Activated T-cell treated with anti-CD3 and anti-CD28 coated beads, Interleukin-2, amount 50 U/mL, for 24 hours (primary cell): ENCODE measurements at places on chromosomes 13 and 19.

DNA sequence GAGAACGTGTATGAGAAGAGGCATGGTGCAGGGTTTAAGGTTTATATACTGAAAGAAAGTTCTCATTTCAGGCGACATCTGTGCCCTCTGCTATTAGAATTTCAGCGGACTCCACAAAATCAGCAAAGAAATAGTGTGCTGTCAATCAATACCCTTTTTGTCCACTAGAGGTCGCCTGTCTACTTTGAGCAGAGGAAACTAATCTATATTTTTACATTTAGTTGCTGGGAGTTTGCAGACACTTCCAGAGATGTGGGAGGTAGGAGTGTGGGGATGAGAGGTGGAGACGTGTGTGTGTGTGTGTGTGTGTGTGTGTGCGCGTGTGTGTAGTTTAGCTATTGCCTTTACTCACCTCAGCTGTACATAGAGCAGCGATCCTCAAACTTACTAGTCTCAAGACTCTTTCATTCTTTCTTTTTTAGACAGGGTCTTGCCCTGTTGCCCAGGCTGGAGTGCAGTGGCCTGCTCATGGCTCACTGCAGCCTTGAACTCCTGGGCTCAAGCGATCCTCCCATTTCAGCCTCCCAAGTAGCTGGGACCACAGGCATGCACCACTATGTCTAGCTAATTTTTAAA lies 9.7 kb downstream of the INAFM1 start:
- H3K4me1 ChIP-seq: peaks cover 11% of the 10 kb centered on the region
- no peak overlapping the region for H3K27ac ChIP-seq

GRCh38 chr13:32504263-32504662 lies 34.3 kb downstream of the N4BP2L2 start:
- H3K36me3 ChIP-seq: peaks cover 22% of the 10 kb centered on the region

- H3K27ac ChIP-seq: no peak overlapping the region
- DNase-seq: no peak
- peaks cover 30% of the 10 kb centered on the region for H3K27me3 ChIP-seq
- no peaks in the 10 kb centered on the region for H3K4me1 ChIP-seq
- no peak overlapping the region for H3K4me3 ChIP-seq
Observed at GRCh38 chr13:43760257-43760656, 26.5 kb downstream of the ENOX1 start.

DNA sequence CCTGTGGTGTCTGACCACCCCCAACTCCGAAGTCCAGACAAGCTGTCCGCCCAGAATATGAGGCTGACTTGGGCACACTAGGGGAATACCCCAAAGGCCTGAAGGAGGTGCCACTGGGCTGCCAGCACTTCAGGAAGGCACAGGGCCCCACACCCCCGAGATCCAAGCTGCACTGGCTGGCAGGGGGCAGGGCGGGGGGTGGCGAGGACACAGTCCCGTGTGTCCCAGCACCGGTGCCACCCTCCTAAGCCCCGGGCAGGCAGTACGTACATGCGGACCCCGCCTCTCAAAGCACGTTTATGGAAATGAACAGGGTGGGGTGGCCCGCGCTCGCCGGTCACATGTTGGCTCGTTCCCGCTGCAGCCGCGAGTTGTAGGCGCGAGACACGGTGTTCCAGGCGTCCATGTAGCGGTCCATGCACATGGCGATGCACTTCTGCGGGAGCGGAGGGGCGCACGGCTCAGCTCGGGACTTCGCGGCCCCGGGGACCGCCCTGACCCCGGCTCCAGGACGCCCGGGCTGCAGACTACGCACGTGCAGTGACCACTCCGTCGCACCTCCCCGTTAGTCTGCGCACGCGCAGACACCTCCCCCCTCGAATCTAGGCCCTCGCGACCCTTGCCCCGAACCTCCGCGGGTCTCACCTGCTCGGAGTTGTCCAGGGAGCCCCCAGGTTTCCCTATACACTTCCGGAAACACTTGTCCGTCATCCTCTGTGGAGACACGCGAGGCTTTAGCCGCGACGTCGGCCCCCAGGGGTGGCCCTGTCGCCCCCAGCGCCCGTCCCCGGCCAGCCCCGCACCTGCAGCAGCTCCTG lies 566 bp downstream of the TIMM13 start:
- peaks cover 23% of the 10 kb centered on the region for H3K4me1 ChIP-seq
- peak overlapping the region; percentile 90 for H3K4me3 ChIP-seq
- peaks cover 63% of the 10 kb centered on the region for H3K36me3 ChIP-seq
- peak overlapping the region; percentile 99 for H3K27ac ChIP-seq

DNA sequence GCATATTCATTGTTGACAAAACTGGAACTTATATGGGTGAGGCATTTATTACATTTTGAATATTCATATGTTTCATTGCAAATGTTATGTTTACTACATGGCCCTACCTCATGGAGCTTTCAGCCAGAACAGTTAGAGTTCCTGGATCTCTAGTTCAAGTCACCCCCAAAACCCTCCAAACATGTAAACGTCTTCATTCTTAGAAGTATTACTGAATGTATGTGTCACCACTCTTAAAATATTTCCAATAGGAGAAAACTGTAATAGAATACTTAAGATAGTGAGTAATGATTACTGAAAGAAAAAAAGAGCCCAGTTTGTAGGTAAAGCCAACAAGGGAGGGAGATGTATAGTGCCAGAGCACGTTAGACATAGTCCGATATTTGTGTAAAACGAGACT lies 23.5 kb downstream of the URI1 start:
- H3K4me1 ChIP-seq: peaks cover 84% of the 10 kb centered on the region
- no peaks in the 10 kb centered on the region for H3K27me3 ChIP-seq
- DNase-seq: no peak
- peaks cover 15% of the 10 kb centered on the region for H3K36me3 ChIP-seq
- H3K27ac ChIP-seq: peak overlapping the region; percentile 61

DNA sequence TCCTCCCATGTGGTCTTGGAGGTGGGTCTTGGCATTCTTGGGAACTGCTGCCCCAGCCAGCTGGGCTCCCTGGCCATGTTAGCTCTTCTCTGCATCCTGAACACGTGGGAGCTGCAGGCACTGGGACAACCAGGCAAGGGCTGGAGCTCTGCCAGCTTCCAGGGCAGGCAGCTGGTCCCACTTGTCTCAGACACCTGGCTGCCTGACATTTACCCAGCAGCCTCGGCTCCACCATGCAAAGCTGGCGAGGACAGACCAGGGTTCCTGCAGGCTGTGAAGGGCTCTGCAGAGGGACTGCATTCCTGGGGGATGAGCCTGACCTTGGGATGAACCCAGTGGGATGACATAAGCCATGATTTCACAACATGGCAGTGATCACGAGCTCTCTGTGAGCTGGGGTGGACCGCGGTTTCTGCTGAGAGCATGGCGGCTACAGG lies 99.0 kb upstream of the TSHZ3 start:
- H3K4me1 ChIP-seq: no peaks in the 10 kb centered on the region
- no peak for DNase-seq
- no peak overlapping the region for H3K27ac ChIP-seq
- H3K36me3 ChIP-seq: no peaks in the 10 kb centered on the region
- H3K4me3 ChIP-seq: no peak overlapping the region

GRCh38 chr19:18915639-18916038 lies 3.5 kb downstream of the COPE start:
- DNase-seq: no peak
- H3K4me1 ChIP-seq: peaks cover 42% of the 10 kb centered on the region
- H3K4me3 ChIP-seq: peak overlapping the region; percentile 10
- H3K27me3 ChIP-seq: no peaks in the 10 kb centered on the region
- H3K36me3 ChIP-seq: peaks cover 81% of the 10 kb centered on the region

DNA sequence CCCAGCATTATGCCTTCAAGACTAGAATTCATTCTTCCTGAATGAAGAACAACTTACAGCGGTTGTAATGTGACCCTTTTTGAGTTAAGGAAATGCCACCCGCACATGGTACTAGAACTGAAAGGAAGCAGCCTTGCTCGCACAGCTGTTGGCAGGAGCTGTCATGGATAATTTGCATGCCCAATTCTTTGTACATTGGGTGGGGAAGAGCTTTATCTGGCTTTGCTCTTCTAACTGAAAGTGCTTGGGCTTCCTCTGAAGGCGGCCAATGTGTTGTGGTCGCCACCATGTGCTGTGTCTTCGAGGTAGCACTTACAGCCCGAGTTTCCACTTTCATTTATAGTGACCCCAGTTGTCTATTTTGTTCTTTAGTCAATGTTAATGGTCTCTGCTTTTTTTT lies 3.4 kb downstream of the CCNE1 start:
- H3K27ac ChIP-seq: no peak overlapping the region
- no peak overlapping the region for H3K4me3 ChIP-seq
- DNase-seq: no peak
- no peaks in the 10 kb centered on the region for H3K27me3 ChIP-seq
- peaks cover 21% of the 10 kb centered on the region for H3K4me1 ChIP-seq
- H3K36me3 ChIP-seq: peaks cover 63% of the 10 kb centered on the region

DNA sequence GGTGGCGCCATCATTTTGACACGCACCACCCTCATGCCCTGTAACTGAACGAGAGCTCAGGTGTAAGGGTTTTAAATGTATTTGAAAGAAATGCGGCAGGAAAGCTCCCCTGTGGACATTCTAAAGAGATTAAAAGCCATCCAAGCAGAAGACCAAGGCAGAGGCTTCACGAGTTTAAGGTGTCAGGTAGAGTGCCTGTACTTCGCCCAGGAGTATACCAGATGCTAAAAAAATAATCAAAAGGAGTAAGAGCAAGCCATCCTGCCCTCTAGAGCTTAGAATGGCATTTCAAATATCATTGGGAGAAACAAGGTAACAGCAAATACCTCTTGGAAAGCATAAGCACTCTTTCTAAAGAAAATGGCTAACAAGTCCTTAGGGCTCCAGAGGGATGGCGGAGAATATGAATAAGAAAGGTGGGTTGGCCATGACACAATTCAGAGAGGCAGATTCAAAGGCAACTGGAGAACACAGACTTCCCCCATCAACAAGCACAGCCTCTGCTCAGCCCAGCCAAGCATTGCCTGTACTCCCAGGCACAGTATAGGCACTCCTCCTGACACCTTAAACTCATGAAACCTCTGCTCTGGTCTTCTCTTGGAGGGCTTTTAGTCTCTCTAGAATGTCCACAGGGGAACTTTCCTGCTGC lies 447.6 kb downstream of the SUCLA2 start:
- H3K4me1 ChIP-seq: no peaks in the 10 kb centered on the region
- no peak overlapping the region for H3K4me3 ChIP-seq
- DNase-seq: no peak
- H3K36me3 ChIP-seq: no peaks in the 10 kb centered on the region

DNA sequence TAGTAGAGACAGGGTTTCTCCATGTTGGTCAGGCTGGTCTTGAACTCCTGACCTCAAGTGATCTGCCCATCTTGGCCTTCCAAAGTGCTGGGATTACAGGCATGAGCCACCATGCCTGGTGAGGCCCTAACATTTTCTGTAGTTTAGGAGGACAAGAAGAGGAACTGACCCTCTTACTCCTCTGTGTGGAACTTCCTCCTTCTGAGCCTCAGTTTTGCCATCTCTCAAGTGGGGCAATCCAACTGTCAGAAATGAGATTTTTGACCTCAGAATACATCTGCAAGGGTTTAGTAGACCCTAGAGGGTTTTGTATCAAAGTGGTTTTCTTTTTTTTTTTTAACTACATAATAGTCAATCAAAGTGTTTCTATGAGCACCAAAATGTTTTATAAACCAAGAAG lies 2.4 kb downstream of the DKKL1 start:
- H3K4me1 ChIP-seq: peaks cover 11% of the 10 kb centered on the region
- no peak overlapping the region for H3K4me3 ChIP-seq
- peaks cover 16% of the 10 kb centered on the region for H3K27me3 ChIP-seq
- H3K36me3 ChIP-seq: no peaks in the 10 kb centered on the region

DNA sequence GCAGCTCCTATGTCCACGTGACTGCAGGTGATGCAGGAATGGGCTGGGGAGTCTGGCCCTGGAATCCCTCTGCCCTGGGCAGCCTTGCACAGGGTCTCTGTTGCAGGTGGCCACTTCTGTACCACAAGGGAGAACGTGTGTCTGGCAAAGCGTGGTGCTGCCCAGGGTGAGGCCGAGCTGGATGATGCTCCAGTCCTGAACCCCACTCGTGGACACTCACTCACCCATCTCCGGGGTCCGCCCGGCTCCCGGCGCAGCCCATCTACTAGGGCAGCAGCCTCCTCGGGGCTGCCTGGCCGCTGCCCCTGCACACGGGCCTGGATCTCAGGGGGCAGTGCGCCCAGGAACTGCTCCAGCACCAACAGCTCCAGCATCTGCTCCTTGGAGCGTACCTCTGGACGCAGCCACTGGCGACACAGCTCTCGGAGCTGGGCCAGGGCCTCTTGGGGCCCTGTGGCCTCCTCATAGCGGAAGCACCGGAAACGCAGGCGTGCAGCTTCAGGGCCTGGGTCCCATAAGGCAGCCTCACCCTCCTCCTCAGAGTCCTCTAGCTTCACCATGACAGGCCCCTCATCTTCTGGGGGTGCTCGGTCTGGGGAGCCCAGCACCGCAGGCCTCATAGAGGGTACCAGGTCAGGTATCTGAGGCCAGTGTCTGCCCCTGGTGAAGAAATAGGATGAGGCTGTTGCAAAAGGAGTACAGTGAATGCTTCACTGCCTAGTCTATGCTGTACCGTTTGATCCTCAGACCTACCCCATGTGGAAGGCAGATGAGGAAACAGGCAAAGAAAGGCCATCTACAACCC lies 2.2 kb downstream of the MZF1 start:
- no peak overlapping the region for H3K27ac ChIP-seq
- no peaks in the 10 kb centered on the region for H3K27me3 ChIP-seq
- no peak overlapping the region for H3K4me3 ChIP-seq
- peaks cover 71% of the 10 kb centered on the region for H3K36me3 ChIP-seq
- peak; percentile 26 for DNase-seq

DNA sequence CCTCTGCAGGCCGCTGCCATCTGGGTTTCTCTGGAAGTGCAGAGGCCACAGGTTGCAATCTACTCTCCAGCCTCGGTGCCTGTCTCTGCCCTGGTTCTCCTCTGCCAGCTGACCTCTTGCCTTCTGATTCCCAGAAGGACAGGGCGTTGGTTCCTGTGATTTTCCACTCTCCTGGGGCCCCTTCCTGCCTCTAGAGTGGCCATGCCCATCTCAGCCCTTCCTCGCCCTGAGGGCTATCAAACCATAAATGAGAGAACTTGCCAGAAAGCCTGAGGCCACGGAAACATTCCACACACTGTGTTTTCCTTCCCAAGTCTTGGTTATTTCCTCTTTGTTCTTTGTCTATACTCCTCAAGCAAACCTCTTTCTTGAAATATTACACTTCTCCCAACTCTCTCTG lies 146.2 kb downstream of the SHISA2 start:
- no peak overlapping the region for H3K4me3 ChIP-seq
- peaks cover 17% of the 10 kb centered on the region for H3K4me1 ChIP-seq
- H3K36me3 ChIP-seq: no peaks in the 10 kb centered on the region
- no peaks in the 10 kb centered on the region for H3K27me3 ChIP-seq
- no peak for DNase-seq
- H3K27ac ChIP-seq: no peak overlapping the region

GRCh38 chr19:53389571-53389970 lies 5.4 kb upstream of the ZNF765 start:
- no peak overlapping the region for H3K27ac ChIP-seq
- H3K4me1 ChIP-seq: peaks cover 3% of the 10 kb centered on the region
- H3K27me3 ChIP-seq: no peaks in the 10 kb centered on the region
- no peak for DNase-seq
- H3K4me3 ChIP-seq: no peak overlapping the region
